ENCODE measurements at places on chromosomes 1 and 21. TPM values are rescaled to one million over a fixed set of nuclear protein-coding genes. Genes with fewer than 3 reads are reported as not detected.

Gene KCNC4
- total RNA-seq = 12.7 TPM

Gene DNAJC28
- total RNA-seq = 1.5 TPM

Gene SYPL2
- 4.2 TPM for total RNA-seq

Gene TAS1R3
- 0.14 TPM for total RNA-seq

Gene CACNA1S
- not detected for total RNA-seq

Gene TRIM67
- not detected for total RNA-seq

Gene HMGN1
- total RNA-seq = 32.0 TPM

Gene UTS2
- total RNA-seq = not detected

All from thoracic aorta (tissue), 2 donors.